Stimulated activated CD8-positive, alpha-beta memory T cell treated with anti-CD3 and anti-CD28 coated beads, Interleukin-2, amount 100 ng/mL, for 48 hours (primary cell): ENCODE measurements at places on chromosomes 3 and 15.

- no peak for DNase-seq
Measured at GRCh38 chr3:184489268-184489841, 72.2 kb upstream of the EPHB3 start.

DNA sequence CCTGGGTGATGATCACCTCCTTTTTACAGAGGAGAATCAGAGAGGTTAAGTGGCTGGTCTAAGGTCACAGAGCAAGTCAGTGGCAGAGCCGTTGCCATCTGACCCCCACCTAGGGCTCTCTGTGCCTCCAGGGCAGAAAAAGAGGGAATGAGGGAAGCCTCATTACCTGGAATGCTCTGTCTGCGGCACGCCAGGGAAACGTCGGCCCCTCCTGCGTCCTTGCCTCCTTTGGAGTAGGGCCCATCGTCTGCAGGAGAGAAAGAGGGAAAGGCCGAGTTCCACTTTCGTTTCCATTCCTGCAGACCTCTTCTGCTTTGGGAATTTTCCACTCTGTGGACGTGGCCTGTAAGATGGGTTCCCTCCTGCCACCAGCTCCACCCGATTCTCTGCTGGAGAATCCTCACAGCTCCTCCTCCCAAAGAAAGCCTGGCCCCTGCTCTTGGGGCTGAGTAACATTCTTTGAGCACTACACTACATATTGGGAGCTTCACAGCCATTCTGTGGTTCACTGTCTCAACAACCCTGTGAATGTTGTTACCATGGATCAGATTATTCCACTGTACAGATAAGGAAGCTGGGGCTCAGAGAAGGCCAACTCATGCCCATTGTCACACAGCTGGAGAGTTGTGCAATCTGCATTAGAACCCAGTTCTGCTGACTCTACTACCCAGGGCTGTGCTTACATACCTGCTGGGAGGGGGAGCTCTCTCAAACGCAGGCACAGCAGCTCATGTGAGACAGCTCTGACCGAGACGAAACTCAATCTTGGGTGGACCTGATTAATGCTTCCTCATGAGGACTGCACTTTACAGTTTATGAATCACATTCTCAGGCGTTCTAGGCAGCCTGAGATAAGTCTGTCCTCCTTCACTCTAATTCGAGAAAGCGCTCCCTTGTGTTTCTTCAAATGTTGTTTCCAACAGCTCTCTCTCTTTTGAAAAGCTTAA, 14.2 kb downstream of the GRIP2 start:
- DNase-seq: no peak

GRCh38 chr3:40186508-40186907, 123.0 kb upstream of the EIF1B start:
- DNase-seq: no peak

DNA sequence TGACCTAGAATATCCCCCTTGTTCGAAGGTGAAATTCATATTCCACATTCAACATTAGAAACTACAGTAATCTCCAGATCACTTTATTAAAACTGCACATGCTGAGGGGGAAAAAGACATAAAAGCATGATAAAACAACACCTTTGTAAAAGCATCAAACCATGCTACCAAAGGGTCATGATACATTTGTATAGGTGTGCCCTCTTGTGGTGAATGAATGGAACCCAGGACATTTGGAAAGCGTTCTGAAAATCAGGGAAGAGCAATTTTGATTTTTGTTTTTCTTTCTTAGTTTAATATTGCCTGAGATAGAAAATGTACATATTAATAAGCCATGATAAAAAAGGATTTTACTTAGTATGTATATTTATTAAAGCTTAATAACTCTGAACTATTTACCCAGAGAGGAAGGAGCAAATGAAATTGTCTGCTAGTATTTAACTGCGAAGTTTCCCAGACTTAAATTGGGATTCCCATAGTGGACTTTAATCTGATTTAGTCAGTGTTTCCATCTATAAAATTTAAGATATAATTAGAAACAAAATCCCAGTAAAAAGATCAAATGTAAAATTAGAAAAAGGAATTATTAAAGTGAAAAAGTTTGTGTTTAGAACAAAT, 105.8 kb upstream of the ARL6 start:
- DNase-seq: no peak

DNA sequence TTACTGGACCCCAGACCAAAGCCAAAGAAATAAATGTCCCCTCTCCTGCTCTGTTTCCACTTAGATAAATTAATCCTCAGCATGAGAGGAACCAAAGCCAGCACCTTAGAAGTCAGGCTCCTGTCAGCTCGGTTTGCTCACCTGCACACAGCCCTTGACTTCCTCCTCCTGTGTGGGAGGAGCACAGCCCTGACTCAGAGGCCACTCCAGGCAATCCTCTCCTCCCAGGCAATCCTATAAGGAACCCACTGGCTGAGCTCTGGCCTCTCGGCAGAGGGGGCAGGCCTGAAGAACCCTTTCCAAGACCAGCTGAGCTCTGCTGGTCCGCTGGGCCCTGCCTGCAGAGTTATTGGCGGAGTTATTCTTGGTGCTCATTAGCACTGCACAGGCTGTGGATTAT, 30.8 kb downstream of the LIPC start:
- no peak for DNase-seq
